ENCODE measurements at places on chromosomes 11 and 22.
A peak's percentile ranks its signal among the peaks of the same experiment; 100 is the strongest.

DNA sequence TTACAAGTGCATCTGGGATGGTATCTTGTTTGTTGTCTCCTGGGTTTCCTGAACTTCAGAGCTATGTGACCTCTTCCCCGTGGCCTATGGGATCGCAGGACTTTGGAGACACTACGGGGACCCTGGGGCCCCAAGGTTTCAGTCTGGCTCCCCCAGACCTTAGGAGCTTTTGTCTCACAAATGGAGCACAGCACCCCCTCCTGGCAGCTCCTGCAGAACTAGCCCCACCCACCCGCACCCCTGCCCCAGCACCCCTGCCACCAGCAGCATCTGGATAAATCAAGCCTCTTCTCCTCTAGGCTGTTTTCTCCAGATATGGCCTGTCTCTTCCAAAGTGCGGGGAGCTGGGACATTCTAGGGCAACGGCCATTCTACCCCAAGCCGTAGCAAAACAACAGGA lies 10.4 kb downstream of the RCOR2 start:
- DNase-seq, result no peak

- DNase-seq, result no peak
Measured at GRCh38 chr22:27754247-27754887, 47.2 kb downstream of the MN1 start.

GRCh38 chr22:45200860-45201511 lies 37.3 kb downstream of the NUP50 start:
- no peak for DNase-seq

DNA sequence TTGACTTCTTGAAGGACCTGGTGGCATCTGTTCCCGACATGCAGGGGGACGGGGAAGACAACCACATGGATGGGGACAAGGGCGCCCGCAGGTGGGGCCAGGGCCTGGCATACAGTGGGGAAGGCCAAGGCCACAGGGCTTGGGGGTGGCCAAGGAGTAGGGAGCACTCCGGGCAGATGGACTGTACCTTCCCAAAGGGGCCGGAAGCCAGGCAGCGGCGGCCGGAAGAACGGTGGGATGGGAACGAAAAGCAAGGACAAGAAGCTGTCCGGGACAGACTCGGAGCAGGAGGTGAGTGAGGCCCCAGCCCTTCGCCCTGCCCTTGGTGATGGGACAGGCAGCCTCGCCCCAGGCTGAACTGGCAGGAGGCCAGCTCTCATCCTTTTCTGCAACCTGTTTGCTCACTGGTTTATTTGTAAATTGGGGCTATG lies 1.2 kb downstream of the DRAP1 start:
- DNase-seq, result no peak

GRCh38 chr11:79042824-79043223 lies 398.0 kb downstream of the TENM4 start:
- DNase-seq, result no peak

DNA sequence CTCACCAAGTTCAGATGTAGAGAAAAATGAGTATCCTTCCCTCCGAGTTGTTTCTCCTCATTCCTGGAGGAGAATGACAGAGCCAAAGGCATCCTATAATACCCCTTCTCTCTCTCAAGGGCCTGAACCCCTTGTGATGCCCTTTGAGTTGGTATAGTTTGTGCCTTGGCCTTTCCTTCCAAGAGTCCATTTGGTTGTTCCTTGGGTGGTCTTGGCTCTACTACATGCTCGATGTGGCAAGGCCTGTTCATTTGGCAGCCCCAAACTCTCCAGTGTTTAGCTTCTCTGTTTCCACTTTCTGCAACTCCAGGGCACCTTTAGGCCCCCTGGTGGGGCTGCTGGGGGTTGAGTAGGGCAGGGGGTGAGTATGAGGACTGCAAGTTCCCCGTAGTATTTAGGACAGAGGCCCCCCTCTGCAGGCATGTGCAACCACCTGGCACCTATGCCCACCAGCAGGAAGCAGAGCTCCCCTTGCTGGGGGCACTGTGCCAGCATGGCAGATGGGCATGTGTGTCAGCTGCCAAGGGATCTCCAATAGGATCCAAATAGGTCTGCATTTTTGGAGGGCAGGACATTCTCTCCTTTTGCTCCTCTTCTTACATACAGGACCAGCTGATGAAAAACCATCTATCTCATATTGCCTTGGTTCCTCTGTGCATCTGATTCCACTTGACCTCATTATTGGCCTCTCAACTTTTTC lies 217.2 kb upstream of the CADM1 start:
- no peak for DNase-seq

DNA sequence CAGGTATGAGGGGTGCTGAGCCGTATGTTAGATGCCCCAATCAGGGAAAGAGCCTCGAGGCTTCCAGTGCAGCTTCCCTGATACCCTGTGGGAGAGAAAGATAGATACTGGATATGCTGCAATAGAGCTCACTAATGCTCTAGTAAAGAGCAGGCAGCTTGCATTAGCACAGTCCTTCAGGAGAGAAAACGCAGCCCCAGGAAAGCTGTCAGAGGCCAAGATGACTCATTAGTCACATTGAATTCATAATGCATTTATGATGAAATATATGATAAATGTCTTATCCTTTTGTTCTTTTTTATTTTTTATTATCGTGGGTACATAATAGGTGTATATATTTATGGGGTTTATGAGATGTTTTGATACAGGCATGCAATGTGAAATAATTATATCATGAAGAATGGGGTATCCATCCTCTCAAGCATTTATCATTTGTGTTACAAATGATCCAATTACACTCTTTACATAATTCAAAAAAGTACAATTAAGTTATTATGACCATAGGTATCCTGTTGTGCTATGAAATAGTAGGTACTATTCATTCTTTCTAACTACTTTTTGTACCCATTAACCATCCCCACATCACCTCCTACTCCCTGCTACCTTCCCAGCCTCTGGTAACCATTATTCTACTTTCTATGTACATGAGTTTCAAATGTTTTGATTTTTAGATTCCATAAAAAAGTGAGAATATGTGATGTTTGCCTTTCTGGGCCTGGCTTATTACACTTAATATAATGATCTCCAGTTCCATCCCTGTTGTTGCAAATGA lies 94.5 kb upstream of the TOP3B start:
- no peak for DNase-seq

DNA sequence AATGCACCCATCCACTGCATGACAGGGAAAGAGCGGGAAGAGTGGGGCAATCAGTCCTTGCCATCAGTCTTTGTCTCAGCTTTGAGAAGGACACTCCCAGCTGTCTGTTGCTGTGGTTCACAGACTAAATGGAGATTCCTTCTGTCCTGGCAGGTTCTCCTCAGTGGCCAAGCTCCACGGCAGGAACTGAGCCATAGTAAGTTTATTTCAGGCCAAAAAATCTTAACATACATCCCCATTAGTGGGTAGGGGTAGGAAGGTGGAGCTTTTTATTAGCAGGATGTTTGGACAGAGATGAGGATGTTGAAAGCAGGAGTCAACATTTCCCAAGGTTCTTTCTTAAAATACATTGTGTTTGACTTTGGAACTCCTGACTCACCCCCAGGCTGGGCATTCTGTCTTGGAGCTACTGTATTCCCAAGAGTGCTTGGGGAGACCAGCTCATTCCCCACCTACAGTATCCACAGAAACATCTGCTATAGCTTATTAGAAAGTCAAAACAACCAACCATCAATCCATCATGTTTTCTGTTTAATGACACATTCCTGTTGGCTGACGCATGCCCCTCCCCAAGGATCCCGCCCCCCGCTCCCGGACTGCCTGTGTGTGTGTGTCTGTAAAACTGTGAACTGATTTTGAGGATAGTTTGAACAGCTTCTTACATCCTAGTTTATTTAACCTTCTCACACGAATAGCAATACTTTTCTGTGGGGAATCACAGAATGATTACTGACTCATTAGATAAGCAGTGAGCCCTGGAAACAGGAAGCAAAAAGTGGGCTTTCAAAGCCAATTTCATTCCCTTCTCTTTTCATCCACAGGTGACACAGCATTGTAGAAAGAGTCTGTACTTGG lies 109.5 kb downstream of the CCDC81 start:
- DNase-seq, result peak; percentile 61

- DNase-seq, result no peak
Measured at GRCh38 chr11:118914178-118914918, 11.4 kb downstream of the BCL9L start.

- peak; percentile 47 for DNase-seq
Measured at GRCh38 chr22:32801537-32802236, at the start of gene TIMP3. Gene TIMP3, plus strand, starts transcription at chr22:32801705. Its CDS starts 297 bp downstream, at chr22:32802002.

DNA sequence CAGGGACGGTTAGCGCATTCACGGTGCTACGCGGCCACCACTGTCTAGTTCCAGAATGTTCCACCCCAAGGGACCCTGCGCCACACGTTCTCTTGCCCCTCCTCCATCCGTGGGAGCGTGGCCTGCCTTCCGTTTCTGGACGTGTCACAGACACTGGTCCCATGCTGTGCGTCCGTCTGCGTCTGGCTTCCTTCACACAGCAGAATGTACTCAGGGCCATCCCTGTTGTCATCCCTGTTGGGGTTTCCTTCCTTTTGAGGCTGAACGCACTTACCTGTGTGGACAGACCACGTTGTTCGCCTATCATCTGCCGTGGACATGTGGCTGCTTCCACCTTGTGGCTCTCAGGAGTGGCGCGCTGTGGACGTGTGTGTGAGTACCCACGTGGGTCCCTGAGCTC lies 24.9 kb downstream of the BRSK2 start:
- DNase-seq, result no peak

DNA sequence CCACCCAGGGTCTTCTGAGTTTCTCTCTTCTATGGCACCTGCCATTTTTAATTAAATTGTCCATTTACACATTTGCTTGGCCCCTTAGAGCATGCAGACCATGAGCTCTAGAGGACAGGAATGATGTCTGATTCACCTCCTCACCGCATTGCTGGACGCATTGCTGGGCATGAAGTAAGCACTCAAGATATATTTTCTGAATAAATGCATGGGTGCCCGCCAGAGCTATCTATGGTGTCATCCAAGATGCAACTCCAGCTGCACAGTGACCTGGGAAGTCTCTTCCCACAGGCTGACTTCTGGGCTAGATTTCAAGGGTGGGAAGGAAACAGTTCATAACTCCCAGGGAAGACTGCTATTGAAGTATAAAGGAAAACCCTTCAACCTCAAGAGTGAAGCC lies 66.6 kb upstream of the ASPHD2 start:
- DNase-seq, result no peak

GRCh38 chr11:29019960-29020683 lies 911.9 kb downstream of the METTL15 start:
- DNase-seq, result no peak

DNA sequence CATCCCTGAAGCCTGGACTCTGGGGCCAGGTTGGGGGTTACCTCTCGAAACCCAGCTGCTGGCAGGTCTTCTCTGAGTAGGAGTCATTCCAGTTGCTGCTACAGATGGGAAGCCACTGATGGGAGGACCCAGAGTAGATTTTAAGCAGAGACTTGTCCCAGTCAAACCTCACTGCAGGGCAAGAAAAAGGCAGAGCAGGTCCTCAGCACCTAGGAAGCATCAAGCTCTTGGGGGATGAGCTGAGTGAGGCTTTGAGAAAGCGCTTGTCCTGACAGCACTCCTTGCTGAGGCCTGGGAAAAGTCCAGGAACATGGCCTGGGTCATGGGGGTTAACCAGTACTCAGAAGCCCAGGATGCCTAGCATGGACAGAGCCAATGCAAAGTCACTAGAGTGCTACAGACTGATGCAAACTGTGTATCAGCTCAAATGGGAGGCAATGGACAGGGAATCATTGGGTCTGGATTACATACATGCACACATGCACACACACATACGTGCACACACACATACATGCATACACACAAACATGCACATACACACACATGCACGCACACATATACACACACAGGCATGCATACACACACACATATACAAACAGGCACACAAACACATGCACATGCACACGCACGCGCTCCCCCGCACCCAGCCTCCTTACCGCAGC lies 15.3 kb downstream of the TMPRSS13 start:
- DNase-seq, result no peak

GRCh38 chr11:9269492-9270013 lies 4.4 kb upstream of the DENND5A start:
- DNase-seq, result no peak

GRCh38 chr22:22531770-22532546 lies 11.9 kb upstream of the ZNF280A start:
- DNase-seq, result no peak

DNA sequence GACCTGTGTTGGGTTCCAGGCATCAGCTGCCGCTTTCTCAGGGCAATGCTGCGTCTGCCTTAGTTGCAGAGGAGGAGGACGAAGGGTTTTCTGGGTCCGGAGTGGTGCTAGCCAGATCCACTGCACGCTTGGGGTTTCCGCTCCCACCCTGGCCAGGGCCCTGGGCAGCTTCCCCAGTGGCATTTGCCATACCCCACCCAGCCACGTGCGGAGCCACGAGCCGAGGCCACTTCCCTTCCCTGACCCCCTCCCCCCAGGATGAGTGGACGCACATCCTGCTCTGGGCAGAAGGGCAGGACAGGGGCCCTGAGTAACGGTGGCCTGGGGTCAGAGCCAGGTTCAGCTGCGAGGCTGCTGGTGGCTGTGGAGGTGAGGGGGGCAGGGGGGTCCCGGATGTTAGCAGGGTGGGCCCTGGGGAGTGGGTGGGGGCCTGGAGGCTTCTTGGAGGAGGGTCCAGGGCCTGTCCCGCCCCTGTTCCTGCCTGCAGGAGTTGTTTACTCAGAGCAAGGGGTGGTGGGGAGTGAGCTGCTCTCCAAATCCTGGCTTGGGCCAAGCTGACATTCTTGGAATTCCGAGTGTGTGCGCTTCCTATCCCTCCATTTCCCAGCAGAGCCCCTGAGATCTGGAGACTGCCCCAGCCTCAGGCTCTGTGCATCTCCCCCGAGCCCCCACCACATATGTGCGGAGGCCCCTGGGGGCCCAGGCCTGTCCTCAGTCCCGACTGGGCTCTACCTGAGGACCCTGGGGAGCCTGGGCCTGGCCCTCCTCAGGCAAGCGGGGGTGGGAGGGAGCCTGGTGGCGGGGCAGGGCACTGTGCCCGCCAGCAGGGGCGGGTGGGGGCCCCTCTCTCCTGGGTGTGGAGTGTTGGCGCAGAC lies 1.4 kb downstream of the TSPAN4 start:
- peak; percentile 83 for DNase-seq

GRCh38 chr22:33272180-33272579 lies 214.0 kb upstream of the SYN3 start:
- DNase-seq, result no peak

- peak; percentile 16 for DNase-seq
Measured at GRCh38 chr11:74462009-74462408, 5.3 kb downstream of the KCNE3 start.

- DNase-seq, result no peak
Measured at GRCh38 chr11:17116117-17116516, 38.6 kb upstream of the RPS13 start.

DNA sequence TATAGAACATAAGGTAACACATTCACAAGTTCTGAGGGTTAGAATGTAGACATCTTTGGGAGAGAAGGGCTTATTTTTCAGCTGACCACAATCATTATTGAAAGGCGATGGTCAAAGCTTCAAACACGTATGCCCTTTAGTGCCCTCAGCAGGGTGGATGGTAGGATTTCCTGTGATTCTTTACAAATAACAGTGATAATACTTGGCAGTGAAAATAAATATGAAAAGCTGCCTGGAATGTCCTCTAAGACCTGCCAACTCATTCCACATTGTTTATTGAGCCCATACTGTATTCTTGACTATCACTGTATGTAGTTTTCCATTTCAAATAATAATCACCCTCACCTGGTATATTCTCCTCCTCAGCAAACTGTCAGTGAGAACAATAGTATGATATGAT lies 13.7 kb upstream of the MPEG1 start:
- DNase-seq, result no peak

- no peak for DNase-seq
Measured at GRCh38 chr11:91854780-91855179, 369.8 kb upstream of the FAT3 start.

GRCh38 chr11:130166457-130166784 lies 6.8 kb downstream of the ST14 start:
- no peak for DNase-seq

- DNase-seq, result no peak
Measured at GRCh38 chr11:65911682-65912568, 6.9 kb downstream of the C11orf68 start.

Data from thoracic aorta (tissue), 2 donors.